ENCODE measurements at places on chromosomes 7 and 10.

DNA sequence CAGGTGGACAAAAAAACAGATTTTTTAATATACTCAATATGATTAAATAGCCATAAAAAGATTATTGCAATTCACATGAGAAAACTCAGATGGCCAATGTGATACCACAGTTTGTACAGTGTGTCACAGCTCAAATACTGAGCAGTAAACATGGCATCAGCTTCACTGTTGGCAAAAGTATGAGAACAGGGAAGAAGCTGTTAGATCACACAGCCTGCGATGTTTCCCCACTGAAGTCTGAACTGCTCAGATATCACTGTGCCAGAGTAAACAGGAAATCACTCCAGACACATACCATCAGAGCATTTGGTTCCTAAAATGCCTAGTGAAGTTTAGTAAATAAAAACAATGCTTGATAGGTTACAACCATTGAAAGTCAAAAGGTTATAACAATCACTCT is 347.8 kb downstream of the ETV1 start:
- DNase-seq = no peak

DNA sequence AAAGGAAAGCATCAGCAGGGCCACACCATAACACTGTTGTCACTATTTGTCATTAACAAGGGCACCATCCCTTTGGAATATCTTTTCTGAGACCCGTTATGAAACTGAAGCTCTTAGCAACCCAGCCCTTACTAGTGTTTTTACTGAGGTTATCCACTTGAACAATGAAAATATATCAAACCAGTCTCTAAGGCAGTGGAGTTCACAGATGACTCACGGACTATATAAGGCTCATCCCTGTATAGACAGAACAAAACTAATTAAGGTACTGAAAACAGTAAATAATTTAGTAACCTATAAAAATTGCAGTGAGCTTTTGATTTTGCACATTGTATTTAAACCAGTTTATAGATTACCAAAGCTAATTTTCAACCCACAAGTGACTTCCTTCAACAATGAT is 196.0 kb downstream of the ELAPOR2 start:
- no peak for DNase-seq

DNA sequence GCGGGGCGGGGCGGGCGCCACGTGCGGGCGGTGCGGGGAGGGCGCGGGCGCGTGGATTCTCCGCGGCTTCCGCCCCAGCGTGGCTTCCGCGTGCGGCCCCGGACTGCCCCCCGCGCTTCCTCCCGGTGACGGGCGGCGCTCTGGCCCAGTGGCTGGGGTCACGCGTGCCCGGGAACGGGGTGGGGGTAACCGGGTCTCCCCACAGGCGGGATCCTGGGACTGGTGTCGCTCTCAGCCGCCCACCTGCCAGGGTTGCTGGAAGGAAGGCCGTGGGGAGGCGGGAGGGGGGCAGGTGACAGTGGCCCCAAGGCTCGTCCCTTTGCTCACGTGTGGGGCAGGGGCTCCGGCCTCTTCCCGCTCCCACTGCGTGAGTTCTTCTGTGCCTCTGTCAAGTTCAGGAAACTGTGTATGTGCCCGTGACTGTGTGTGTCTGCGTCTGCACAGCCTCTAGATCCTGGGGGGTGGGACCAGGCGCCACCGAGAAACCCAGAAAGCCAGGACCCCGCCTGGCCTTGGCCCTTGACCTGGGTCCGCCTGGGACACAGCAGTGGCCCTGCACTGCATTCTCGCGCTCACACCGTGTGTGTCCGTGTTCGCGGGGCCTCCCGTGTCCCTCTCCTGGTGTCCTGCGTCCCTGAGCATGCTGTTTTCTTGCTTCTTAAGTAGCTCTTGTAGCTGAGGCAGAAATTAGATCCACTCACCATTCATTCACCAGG is 919 bp downstream of the MAFK start:
- DNase-seq = peak; percentile 17

GRCh38 chr10:34078745-34079470 is 736.2 kb downstream of the PARD3 start:
- DNase-seq = no peak

- no peak for DNase-seq
These were observed 290.2 kb upstream of the CDC14C start for GRCh38 chr7:48634116-48634632.

DNA sequence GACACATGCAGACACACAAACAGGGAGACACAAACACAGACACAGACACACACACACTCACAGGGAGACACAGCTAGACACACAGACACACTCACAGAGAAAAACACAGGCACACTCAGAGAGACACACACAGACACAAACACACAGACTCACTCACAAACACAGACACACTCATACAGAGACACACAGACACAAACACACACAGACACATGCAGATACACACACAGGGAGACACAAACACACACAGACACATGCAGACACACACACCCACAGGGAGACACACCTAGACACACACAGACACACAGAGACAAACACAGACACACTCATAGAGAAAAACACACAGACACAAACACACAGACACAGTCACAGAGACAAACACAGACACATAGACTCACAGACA is 67.9 kb downstream of the ADARB2 start:
- no peak for DNase-seq

DNA sequence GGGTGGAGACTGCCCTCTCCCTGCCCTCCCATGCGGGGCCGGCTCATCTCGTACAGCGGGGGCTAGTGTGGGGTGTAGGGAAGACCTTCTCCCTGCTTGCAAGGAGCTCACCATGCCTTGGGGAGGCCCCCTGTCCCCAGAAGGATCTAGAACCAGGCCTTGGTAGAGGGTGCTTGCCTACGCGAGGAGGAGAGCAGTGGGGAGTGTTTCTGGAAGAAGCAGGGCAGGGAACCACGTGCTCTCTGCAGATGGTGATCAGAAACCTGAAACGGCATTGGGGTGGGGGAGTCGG is 2.7 kb downstream of the MAFK start:
- no peak for DNase-seq

DNA sequence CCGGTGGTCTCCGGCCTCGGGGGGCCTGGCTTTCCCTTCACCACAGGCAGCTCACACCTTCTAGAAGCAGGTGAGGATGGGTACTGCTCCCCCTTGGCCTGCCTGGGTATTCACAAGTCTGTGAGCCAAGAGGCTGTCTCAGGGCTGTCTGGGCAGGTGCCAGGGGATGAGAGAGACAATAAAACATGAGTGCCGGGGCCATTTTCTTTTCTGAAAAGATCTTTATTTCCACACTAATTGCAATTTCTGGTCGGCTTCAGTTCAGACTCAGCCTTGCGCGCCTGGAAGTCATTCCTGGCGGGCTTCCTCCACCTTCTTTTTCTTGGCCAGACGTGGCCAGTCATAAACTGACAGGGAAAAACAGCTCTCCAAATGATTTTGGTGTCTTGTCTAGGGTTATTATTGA is 171.2 kb downstream of the ARHGAP12 start:
- DNase-seq = no peak

DNA sequence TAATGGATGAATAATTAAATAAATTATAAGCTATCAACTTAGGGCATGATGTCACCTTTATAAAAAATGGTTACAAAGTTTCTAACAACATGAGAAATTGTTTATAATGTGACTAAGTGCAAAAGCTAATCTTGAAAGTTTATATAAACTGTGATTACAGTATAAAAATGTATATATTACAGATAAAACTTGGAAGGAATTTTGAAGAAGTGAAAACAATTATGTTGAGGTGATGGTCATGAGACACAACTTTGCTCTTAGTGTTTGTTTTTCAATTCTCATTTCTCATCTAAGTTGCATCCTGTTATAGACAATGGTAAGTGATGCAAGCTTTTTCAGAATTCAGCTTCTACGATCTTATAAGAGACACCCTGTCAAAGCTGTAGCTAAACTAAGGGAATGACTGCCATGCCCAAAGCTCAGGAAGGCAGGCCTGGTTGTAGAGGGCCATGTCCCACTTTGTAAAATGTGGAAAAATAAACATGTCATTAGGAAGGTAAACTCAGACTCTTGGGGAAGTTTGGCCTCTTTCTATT is 23.9 kb downstream of the MACC1 start:
- DNase-seq = no peak

GRCh38 chr10:5944389-5945189 is 32.8 kb downstream of the IL15RA start:
- DNase-seq = no peak

DNA sequence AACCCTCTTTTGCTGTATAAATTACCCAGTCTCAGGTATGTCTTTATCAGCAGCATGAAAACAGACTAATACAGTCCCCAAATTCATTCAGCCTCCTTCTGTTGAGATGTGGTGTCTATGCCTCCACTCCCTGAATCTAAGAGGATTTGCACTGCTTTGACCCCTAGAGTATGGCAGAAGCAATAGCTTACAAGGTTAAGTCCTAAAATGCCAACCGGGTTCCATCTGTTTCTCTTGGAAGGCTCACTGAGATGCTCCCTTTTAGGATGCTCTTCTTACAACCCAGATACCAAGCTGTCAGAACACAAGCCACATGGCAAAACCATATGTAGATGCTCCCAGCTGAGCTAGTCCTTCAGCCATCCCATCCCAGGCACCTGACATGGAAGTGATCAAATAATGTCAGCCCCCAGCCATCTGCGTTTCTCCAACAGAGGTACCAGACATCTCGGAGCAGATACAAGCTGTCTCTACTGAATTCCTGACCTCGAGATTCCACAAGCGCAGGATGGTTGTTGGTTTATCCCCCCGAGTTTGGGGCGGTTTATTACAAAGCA is 20.2 kb downstream of the CALN1 start:
- no peak for DNase-seq

DNA sequence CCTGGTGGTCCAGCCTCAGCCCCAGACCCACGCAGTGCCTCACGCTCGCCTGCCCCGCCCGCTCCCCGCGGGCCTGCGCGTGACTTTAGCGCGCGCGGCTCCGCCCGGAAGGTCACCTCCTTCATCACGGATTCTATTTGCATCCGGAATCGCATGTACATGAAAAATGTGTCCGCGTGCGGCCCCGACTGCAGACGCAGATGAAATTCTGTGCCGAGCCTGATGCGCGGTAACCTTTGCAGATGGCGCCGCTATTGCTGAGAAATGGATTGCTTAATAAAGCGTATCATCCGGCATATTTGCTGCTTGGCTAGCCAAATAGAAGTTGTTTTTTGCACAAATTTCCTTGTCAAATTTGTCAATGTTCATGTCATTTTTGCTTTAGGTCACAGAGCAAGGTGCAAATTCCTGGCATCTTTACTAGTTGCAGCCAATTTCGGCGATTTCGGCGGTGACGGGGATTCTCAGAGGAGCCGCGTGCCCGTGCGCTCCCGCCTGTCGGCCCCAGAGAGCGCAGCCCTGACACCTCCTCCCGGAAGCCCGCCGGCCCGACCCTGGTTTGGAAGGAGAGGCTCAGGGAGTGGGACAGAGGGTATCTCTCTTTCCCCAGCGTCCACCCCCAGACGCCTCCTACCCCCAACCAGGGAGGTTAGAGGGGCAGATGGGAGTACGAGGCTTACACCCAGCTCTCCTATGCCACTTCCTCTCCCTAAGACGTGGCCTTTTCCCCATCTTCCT is 85.9 kb upstream of the PAX2 start:
- no peak for DNase-seq

DNA sequence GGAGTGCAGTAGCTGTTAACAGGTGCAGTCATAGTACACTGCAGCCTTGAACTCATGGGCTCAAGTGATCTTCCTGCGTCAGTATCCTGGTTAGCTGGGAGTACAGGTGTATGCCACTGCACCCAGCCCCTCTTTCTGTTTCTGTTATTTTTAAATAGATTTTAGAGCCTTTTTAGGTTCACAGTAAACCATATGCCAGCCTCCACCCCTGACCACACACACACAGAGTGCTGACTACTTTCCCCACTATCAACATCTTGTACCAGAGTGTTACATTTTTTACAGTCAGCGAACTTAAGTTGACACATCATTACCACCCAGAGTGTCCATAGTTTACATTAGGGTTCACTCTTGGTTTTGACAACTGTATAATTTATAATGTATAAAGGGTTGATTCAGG is 32.1 kb downstream of the MARCHF5 start:
- DNase-seq = no peak

DNA sequence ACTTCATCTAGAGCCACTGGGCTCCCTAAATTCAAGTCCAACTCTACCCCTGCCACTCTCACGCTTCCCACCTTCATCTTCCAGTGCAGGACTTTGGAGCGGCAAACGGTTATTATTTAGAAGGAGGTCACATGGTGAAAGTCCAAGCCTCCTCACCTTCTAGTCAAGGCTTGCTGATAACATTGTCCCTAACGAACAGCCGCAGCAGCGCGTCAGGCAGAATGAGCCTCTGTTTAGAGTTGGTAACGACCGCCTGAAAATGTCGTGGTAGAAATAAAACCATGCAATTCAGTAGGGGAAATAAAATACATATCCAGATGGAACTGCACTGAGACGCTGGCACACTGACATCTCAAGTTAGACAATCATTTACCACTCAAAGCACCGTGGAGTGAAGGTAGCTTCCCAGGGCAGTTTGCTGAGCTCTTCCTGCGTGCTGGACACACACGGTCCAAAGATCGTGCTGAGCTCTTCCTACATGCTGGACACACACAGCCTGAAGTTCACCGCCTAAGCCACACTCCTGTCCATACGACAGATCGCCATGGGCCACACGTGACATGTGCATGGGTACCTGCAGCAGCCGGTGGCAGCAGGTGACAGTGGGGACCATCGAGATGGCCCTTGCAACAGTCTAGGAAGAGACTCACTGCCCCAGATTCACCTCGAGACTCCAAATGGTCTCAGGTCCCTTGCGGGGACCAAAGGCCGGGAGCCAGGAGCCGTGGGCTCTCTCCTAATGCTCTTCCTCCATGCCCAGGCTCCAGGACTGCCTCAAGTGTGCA is 323.5 kb downstream of the PTPRN2 start:
- no peak for DNase-seq

DNA sequence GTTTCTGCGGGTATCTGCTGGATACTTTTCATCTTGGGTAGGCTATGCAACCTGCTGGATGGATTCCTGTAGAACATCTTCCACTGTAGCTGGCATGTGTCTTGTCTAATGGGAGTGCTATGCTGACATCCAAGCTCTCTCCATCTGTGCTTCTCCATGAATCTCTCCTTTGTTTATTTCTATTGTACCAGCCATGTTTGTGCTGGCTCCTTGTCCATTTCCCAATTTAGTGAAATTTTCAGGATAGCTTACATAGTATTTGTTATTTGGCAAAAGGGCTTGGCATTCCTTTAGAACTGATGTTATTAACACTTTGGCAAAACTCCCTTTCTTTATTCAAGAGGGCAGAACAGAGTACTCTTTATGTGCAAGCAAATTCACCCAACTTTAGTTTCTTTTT is 198.0 kb downstream of the CSTF2T start:
- no peak for DNase-seq
